ENCODE measurements at places on chromosomes 3 and 15. TPM values are rescaled to one million over a fixed set of nuclear protein-coding genes. Genes with fewer than 3 reads are reported as not detected.

DNA sequence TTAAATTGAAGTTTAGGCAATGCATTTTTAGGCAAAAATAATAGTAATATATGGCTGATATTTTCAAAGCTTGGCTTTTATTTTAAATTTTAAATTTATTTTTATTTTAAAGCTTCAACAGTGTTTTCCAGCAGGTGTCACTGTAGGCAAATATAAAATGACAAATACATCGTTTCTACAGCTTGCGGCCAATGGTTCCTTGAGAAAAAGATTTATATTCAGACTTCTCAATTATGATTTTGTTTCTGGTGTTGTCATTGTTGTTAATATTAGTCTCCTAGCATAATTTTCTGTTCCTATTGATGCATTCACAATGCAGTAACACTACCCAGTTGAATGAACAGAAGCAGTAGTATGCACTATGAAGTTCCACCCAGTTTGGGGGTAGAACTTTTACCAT, 220.7 kb upstream of the DNAJC19 start:
- DNase-seq, result no peak

GRCh38 chr3:123061856-123062255, 5.0 kb upstream of the PDIA5 start:
- no peak for DNase-seq

- no peak for DNase-seq
Observed at GRCh38 chr15:40830884-40831283, 2.4 kb upstream of the PPP1R14D start.

DNA sequence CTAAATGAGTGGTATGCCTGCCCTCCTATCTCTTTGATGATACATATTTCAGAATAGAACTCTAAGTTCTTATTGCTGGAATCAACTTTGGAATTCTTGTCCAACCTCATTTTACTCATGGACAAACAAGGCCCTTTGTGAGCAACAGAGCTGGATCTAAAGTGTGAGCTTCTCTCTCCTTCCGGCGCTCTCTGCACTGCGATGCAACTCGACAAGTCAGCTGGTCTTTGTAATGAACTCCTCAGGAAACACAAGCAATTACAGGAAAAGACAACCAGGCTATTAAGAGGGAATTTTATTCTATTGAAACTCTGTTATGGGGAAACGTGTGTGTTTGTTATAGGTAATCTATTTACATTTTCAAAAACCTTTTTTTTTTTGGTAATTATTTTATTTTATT, 20.3 kb upstream of the NRROS start:
- DNase-seq, result no peak

GRCh38 chr3:186209810-186210752, 101.2 kb upstream of the ETV5 start:
- peak; percentile 97 for DNase-seq

- no peak for DNase-seq
Observed at GRCh38 chr15:38476120-38476519, 22.2 kb downstream of the FAM98B start.

GRCh38 chr3:42823351-42823750, 14.1 kb downstream of the ACKR2 start:
- DNase-seq, result no peak

DNA sequence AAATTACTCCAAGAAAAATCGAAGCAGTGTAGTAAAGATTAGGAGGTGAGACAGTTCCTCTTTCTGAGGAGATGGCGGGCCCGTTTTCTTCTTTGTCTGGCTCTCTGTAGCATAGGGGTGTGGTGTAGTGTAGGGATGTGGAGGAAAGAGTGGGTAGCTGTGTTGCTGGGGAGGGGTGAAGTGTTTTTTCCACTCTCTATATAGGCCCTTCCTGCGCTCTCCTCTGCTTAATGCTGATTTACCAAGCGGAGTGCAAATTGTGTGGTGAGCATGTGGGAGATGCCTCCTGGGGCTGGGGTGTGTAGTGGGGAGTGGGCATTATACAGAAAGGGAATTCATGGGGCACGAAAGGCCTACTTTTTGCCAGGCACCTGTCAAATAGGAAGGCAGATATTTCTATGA, 94.9 kb downstream of the ST6GAL1 start:
- no peak for DNase-seq

DNA sequence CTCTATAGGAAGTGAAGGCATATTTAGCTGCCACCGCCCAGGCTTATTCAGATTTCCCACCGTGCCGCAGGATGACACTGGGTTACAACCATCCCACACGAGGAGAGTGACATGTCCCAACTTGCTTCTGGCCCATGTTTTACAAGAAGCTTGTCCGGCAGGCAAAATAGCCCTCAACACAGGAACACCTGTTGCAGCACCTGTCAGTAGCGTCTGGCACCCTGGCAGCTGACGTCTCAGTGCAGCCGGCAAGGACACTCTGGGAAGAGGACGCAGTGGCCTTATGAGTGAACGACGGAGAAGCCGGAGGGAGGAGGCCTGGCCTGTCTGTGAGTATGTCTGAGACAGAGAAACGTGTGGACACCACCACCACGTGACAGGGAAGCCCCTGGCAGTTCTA, 32.1 kb downstream of the FAM174B start:
- DNase-seq, result no peak

DNA sequence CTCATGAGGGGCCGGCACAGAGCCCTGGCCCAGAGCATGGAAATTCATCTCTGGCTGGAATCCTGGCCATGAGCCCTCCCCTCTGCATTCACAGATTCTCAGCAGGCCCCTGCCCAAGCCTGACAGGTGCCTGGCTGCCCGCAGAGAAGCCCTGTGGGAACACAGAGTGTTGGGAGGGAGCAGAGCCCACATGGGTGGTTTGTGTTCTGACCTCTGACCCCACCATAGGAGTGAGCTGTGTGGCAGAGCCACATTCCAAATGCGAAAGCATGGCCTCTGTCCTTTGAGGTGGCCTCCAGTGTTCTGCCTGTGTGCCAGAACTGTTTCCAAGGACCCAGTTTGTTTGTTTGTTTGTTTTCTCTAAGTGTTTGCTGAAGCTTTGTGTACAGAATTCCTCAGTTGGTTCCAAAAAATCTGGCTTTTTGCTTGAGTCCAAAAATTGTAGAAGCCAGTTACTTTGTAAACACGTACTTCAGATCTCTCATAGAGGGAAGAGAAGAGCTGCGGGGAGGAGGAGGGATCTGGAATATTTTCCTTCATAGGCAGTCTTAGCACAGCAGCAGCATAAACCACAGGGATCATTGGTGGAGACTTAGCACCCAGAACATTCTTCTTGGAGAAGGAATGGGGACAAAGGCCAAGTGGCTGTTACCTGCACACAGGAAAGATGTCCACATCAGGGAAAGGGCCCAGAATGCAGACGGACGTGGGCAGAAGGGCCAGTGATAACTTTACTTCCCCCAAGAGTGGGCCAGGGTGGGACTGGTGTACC, 36.0 kb downstream of the GRAMD2A start:
- DNase-seq, result no peak

- DNase-seq, result no peak
Observed at GRCh38 chr3:128313071-128313725, 153.5 kb downstream of the DNAJB8 start.

DNA sequence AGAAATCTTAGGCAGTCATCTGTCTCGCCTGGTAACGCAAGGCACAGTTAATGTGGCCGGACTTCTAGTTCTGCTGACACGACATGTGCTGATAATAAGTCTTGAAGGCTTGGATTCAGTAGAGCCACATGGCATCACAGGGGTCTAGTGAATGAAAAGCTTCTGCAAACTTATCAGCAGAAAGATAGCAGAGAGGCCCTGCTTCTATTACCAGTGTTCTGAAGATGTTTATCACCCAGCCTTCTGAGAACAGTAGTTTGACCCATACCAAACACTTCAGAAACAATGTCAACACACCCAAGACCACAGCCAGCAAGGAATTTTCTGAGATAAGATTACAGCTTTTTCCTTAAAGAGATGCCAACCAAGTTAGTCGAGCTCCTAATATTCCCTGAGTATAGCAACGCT, 102.7 kb upstream of the UMPS start:
- no peak for DNase-seq

DNA sequence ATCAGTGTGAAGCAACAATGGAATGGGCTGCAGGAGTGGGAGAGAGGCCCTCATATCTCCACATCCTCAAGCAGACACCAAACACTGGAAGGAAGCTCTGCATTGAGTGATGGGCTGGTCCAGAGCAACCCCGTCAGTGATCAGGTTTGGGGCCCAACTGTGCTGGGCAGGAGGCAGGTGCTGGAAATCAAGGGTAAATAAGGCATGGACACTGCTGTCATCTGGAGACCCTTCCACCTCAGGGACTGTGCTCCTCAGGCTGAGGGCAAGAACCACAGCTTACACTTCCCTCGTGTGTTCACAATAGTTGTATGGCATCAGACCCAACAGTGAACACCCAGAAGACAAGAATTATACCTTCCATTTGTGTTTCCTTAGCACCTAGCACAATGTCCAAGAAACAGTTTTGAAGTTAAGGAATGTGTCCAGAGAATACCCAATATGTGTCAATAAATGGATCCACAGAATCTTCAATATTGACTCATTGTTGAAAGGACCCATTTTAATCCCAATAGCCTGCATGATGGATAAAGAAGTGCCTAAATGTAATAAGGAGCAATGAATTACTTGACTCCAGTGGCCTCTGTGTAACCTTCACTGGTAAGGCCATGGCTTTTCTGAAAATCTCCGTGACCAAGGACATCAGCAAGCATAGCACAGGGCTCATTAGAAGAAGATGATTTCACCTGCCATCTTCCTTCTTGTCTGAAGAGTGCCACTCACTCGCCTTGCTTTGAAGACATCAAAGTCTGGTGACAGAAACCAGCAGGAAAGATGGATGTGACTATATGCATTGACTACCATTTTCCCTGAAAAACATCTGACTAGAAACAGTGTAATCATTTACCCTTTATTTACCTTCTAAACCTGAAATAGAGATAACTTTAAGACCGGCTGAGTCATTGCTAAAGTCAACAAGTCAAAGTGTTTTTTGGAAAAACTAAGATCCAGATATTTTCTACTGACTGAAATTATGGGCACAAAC, 7.0 kb upstream of the AHSG start:
- DNase-seq, result no peak

DNA sequence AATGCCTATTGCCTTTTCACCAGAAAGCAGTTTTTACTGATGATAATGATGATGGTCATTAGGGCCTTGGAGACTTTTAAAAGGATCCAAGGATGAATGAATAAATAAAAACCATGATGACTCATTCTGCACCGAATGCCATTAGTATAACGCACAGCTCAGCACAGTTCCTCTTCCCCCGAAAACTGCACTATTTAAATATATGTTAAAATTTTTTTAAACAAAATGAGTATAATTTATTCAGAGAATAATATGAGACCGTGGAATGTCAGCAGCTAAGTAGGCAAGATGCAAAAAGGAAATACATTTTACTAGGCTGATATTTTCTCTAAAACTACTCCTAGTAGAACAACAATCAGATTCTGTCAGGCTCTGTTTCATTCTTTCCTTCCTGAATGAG, 83.4 kb upstream of the NANOGP8 start:
- peak; percentile 19 for DNase-seq

- peak; percentile 47 for DNase-seq
Observed at GRCh38 chr3:149603126-149604074, 54.4 kb downstream of the WWTR1 start.

DNA sequence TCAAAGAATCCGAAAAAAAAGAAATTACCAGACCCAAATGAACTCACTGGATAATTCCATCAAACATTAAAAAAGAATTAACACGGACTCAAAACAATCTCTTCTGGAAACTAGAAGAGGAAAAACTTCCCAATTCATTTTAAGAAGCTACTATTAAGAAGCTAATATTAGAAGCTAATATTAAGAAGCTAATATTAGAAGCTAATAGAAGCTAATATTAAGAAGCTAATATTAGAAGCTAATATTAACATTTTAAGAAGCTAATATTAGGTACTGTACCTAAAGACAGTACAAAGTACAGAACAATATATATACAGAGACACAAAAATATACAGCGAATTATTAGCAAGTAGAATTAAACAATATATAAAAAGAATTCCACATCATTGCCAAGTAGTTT, 35.9 kb downstream of the HERC2 start:
- DNase-seq, result no peak

DNA sequence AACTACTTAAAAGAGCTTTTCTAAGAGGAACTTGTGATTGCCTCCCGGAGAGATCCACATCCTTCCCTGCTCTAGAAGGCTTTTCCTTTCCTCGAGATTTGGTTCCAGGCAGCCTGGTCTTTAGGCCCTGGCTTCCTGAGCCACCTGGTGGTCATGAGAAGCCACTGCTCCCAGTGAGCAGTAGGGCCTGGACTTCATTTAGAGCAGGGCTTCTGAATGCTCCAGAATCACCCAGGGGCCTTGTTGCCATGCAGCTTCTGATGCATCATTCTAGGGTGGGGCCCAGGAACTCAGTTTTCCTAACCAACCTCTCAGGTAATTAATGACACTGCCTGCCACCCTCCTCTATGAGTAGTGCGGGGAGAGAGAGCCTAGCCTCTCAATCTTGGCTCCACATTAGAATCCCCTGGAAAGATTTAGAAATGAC, 29.6 kb downstream of the PSMD6 start:
- DNase-seq, result peak; percentile 51

GABRG3 gene
- total RNA-seq, result not detected

ACTL6A gene
- 235 TPM for total RNA-seq

GPR160 gene
- total RNA-seq, result 5.6 TPM

PP2D1 gene
- not detected for total RNA-seq

All from H4 (cell line).